Naive thymus-derived CD8-positive, alpha-beta T cell (primary cell): ENCODE measurements at places on chromosomes 1 and 21. TPM values are rescaled to one million over a fixed set of nuclear protein-coding genes. Genes with fewer than 3 reads are reported as not detected.

DNA sequence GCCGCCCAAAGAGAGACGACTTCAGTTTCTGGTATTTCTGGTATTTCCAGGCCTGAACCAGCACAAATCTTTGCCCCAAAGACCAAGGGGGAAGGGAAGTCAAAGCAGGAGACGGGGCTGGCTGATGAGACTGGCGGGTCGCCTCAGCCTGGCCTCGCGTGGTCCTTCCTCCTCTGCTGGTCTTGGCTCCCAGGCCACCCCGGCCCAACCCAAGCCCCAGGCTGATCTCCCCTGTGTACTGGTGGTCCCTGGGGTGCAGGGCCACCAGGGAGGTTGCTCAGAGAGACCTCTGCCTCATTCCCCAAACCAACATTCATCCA is 19.9 kb downstream of the WNT4 start:
- DNase-seq = no peak

- DNase-seq = peak; percentile 30
These were observed 9.8 kb downstream of the EDN2 start for GRCh38 chr1:41474490-41475271.

GRCh38 chr1:56758135-56758534 is 61.1 kb downstream of the FYB2 start:
- DNase-seq = no peak

The PIGM gene
- total RNA-seq = 9.7 TPM

The HUNK gene
- total RNA-seq = 0.23 TPM

The PRAMEF33 gene
- total RNA-seq = not detected

DNA sequence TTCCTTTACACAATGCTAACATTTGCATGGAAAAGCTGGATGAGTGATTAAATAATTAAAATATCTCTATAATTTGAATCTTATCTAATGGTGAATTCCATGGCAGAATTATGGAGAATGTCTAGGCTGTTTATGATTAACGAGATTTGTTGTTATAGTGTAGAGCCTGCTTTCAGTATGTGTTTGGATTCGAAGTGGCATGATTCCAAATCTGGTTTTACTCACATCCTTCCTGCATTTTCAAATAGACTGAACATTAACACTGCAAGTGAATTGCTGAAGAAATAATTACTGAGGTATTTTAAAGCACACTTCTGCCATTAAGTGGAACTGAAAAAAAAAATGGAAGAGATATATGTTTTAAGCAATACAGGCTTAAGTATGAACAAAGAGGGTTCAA is 5.1 kb upstream of the NEK7 start:
- no peak for DNase-seq
